ENCODE measurements at places on chromosomes 2 and 18. TPM values are rescaled to one million over a fixed set of nuclear protein-coding genes. Genes with fewer than 3 reads are reported as not detected.
A peak's percentile ranks its signal among the peaks of the same experiment; 100 is the strongest.

- H3K4me3 ChIP-seq = no peak overlapping the region
- no peak for DNase-seq
Observed at GRCh38 chr2:113252047-113252590, 26.6 kb downstream of the PAX8 start.

DNA sequence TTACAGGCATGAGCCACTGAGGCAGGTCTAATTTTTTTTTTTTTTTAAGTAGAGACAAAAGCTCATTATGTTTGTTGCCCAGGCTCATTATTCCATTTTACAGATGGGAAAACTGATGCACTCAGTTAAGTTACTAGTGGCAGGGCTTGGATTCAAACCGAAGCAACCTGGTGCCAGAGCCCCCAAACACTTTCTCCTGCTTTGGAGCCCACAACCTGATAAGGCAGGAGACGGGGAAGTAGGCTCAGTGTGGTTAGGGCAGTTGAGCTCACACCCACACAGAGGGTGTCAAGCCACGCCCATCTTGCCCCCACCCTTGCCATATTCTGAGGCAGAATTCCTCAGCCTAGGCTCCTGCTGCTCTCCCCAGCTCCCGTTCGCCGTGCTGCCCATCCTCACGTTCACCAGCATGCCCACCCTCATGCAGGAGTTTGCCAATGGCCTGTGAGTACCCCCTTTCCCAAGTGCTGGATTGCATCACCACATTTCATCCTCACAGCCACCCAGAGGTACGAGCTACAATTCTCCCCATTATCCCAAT, 5.8 kb upstream of the CTDSP1 start:
- peaks cover 5% of the 10 kb centered on the region for H3K36me3 ChIP-seq
- H3K4me1 ChIP-seq = peaks cover 33% of the 10 kb centered on the region
- no peak overlapping the region for H3K4me3 ChIP-seq
- no peak overlapping the region for H3K27ac ChIP-seq
- no peak for DNase-seq
- H3K27me3 ChIP-seq = no peaks in the 10 kb centered on the region

DNA sequence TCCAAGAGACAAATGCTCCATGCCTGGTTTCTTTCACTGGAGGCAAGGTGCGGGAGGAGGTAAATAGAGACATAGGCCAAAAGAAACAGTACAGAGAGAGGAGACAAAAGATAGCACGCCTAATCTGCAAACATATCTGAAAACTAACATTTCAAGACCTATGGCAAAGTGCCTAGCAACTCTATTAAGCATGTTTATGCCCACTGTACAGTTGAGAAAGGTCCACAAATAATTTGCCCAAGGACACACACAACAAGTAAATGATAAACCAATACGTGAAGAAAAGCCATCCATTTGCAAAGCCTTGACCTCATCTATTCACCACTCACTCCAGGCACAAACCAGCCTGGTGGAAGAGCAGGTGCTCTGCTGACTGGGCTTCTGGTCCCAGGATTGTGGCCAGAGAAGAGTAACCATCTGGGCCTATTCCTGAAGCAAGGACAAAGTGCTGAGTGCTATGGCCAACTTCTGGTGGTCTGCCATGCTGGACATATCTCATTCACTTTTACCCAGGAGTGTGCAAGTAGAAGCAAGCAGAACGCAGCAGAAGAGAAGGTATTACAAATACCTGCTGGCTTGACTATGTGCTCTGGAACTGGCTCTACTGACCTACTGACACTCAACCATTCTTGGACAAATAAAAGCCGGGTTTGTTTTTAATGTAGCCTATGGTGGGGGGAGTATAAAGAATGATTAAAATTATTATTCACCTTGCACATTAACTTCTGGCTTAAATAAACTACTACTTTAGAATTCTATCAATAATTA, 25.3 kb downstream of the TMEM131 start:
- no peak for DNase-seq
- no peak overlapping the region for H3K27ac ChIP-seq
- H3K27me3 ChIP-seq = no peaks in the 10 kb centered on the region
- H3K4me1 ChIP-seq = peaks cover 15% of the 10 kb centered on the region
- H3K4me3 ChIP-seq = no peak overlapping the region

- H3K27ac ChIP-seq = no peak overlapping the region
- H3K4me3 ChIP-seq = peak overlapping the region; percentile 48
- H3K27me3 ChIP-seq = peaks cover 91% of the 10 kb centered on the region
- peak; percentile 49 for DNase-seq
- H3K4me1 ChIP-seq = peaks cover 33% of the 10 kb centered on the region
Observed at GRCh38 chr2:118835746-118836410, 11.6 kb downstream of the EN1 start.

DNA sequence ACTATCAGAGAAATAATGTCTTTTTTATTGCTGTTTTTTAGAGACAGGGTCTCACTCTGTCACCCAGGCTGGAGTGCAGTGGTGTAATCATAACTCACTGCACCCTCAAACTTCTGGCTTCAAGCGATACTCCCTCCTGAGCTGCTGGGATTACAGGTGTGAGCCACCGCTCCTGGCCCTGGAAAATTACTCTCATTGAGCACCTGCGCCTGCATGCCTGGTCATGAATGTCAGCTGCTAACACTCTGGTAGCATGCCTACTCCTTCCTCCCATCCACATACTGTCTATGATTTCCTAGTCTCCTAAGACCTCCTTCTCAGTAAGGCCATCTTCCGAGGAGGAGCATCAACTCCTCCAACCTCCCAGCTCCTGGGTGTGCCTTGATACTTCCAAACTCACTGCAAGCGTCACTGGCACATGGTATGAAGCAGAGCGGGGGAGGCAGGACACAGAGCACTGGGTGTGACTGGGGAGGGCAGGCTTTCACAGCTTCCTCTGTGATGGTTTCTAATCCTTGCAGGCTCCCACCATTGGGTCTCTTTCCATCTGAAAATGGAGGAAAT, 1.6 kb upstream of the MAP2 start:
- peaks cover 15% of the 10 kb centered on the region for H3K4me1 ChIP-seq
- DNase-seq = no peak
- H3K4me3 ChIP-seq = no peak overlapping the region
- no peak overlapping the region for H3K27ac ChIP-seq
- peaks cover 8% of the 10 kb centered on the region for H3K27me3 ChIP-seq

DNA sequence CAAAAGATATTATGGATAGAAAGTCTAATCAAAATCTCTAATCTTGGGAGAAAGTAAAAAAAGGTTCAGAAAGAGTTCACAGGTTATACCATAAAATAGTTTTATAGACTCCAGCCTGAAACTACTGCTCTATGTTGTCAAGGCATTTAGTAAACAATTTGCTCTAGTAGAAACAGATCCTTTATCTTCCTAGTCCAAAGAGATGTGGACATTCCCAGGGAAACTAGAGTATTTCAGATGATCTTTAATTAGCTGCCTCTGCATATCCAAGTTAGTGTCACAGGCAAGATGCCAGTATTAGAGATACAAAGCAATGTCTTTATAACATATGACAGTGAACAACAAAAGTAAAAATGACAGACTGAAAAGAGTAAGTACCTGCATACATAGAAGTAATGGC, 708.6 kb downstream of the CCDC85A start:
- H3K4me1 ChIP-seq = no peaks in the 10 kb centered on the region
- H3K27ac ChIP-seq = no peak overlapping the region
- no peaks in the 10 kb centered on the region for H3K36me3 ChIP-seq
- H3K27me3 ChIP-seq = no peaks in the 10 kb centered on the region

DNA sequence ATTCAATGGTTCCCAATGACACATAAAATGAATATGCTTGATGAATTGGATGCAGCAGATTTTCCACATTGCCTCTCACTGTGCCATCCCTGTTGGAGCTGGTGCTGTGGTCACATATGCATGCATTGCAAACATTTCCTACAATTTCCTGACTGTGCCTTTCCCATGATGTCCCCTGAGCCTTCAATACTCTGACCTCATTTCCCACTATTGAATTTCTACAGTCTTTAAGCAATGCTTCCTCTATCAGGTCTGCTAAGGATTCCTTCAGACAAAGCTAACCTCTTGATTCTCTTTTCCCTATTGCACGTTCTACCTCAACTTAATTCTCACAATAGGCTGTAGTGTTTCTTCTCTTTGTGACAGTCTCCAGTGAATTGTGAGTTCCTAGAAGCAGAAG, 342.5 kb upstream of the CRIM1 start:
- no peaks in the 10 kb centered on the region for H3K4me1 ChIP-seq
- H3K27me3 ChIP-seq = no peaks in the 10 kb centered on the region
- no peak for DNase-seq
- no peak overlapping the region for H3K4me3 ChIP-seq
- H3K36me3 ChIP-seq = no peaks in the 10 kb centered on the region

GRCh38 chr2:161703863-161704262, 79.6 kb downstream of the SLC4A10 start:
- H3K27me3 ChIP-seq = no peaks in the 10 kb centered on the region
- no peak overlapping the region for H3K4me3 ChIP-seq
- DNase-seq = no peak
- no peaks in the 10 kb centered on the region for H3K4me1 ChIP-seq
- H3K36me3 ChIP-seq = no peaks in the 10 kb centered on the region

GRCh38 chr2:190714958-190715357, 66.1 kb downstream of the NAB1 start:
- no peak for DNase-seq
- no peaks in the 10 kb centered on the region for H3K36me3 ChIP-seq
- no peak overlapping the region for H3K27ac ChIP-seq
- no peaks in the 10 kb centered on the region for H3K27me3 ChIP-seq
- no peak overlapping the region for H3K4me3 ChIP-seq
- H3K4me1 ChIP-seq = peaks cover 8% of the 10 kb centered on the region

GRCh38 chr18:13688191-13689136, 37.9 kb downstream of the FAM210A start:
- no peak overlapping the region for H3K27ac ChIP-seq
- H3K4me1 ChIP-seq = no peaks in the 10 kb centered on the region
- H3K4me3 ChIP-seq = no peak overlapping the region
- no peak for DNase-seq

- peak; percentile 86 for DNase-seq
- no peaks in the 10 kb centered on the region for H3K27me3 ChIP-seq
- H3K27ac ChIP-seq = peak overlapping the region; percentile 96
Observed at GRCh38 chr2:102061962-102062795, 70.4 kb downstream of the IL1R2 start.

- no peak overlapping the region for H3K4me3 ChIP-seq
- no peak overlapping the region for H3K27ac ChIP-seq
- DNase-seq = no peak
- no peaks in the 10 kb centered on the region for H3K4me1 ChIP-seq
- H3K27me3 ChIP-seq = no peaks in the 10 kb centered on the region
Observed at GRCh38 chr2:49845671-49846070, 691.4 kb upstream of the FSHR start.

DNA sequence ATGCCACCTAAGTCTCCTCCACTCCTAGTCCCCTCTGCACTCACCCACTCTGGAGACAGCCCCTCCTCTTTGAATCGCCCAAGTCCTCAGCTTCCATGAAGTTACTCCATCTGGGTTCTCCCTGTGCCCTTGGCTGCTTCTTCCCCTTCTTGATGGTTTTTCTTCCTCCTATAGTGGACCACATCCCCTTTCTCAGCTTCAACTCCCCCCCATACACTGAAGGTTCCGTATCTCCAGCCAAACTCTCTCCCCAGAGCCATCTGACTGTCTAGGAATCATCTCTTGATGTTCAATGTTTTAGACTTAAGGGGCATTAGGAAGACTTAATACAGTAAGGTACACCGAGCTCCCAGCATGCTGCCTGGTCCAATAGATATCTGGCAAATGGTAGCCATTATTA, 39.6 kb downstream of the EMX1 start:
- no peak for DNase-seq
- no peak overlapping the region for H3K4me3 ChIP-seq
- no peaks in the 10 kb centered on the region for H3K4me1 ChIP-seq
- H3K27ac ChIP-seq = no peak overlapping the region
- H3K27me3 ChIP-seq = no peaks in the 10 kb centered on the region

- no peak for DNase-seq
- H3K36me3 ChIP-seq = no peaks in the 10 kb centered on the region
- no peak overlapping the region for H3K4me3 ChIP-seq
- H3K27me3 ChIP-seq = no peaks in the 10 kb centered on the region
- H3K4me1 ChIP-seq = no peaks in the 10 kb centered on the region
Observed at GRCh38 chr18:41613003-41613609, 341.9 kb upstream of the PIK3C3 start.

DNA sequence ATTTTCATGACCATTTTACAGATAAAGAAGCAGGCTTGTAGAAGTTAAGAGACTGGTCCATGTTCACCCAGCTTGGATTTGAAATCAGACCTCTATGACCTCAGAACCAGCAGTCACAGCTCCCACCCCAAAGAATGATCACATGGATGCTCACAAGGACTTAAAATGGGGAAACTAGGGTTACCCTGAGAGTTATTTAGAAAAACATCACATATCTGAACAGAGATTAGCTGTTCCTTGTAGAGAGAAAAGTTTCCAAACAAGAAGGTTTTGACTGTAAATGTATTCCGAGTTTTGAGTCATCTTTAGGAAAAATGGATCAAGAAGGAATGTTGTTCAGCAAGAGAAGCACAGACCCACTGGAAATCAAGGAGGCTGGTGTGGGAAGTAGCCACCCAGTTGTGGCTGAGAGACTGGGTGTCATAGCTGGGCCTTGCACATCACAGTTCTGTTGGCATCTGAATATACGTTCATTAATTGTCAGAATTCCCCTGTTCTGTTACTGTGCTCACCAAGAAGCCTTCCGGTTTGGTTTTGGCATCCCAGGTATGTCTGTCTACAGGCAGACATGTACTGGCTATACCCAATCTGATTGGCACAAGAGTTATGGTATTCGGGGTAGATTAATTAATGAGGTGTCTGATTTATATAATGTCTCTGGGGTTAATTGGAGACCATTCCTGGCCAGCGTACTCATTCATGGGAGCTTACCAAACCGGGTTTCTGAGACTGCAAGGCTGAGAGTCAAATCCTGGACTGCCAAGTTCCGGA, 371.8 kb upstream of the SLC14A2 start:
- peaks cover 20% of the 10 kb centered on the region for H3K4me1 ChIP-seq
- H3K36me3 ChIP-seq = no peaks in the 10 kb centered on the region
- H3K27me3 ChIP-seq = no peaks in the 10 kb centered on the region
- no peak overlapping the region for H3K4me3 ChIP-seq
- no peak for DNase-seq

XDH gene
- total RNA-seq = 3.6 TPM

VWC2L gene
- total RNA-seq = not detected

LONRF2 gene
- 2.9 TPM for total RNA-seq

TRIM54 gene
- 0.87 TPM for total RNA-seq

AQP12B gene
- not detected for total RNA-seq

IL36A gene
- total RNA-seq = not detected

LYG1 gene
- total RNA-seq = 16.4 TPM

TLX2 gene
- total RNA-seq = 0.73 TPM
